ENCODE measurements at places on chromosomes 4 and X. TPM values are rescaled to one million over a fixed set of nuclear protein-coding genes. Genes with fewer than 3 reads are reported as not detected.

Gene CXCL1
- total RNA-seq, result 0.13 TPM

Gene GAGE12J
- not detected for total RNA-seq

Gene TEX13B
- not detected for total RNA-seq

Gene ATP11C
- 12.2 TPM for total RNA-seq

Gene PPP1R3F
- total RNA-seq, result 5.5 TPM

Gene MGAT4D
- total RNA-seq, result not detected

Gene RIPPLY1
- 0.53 TPM for total RNA-seq

Gene GAR1
- total RNA-seq, result 3.9 TPM

Gene FOXP3
- 0.04 TPM for total RNA-seq

Gene TFE3
- 10.8 TPM for total RNA-seq

Gene APLN
- 5.7 TPM for total RNA-seq

Gene NAP1L2
- 1.3 TPM for total RNA-seq

Gene SPON2
- 54.3 TPM for total RNA-seq

Gene FAM184B
- total RNA-seq, result 5.1 TPM

Gene DAPP1
- total RNA-seq, result 1.9 TPM

Gene BRCC3
- 9.4 TPM for total RNA-seq

Gene DCX
- total RNA-seq, result 9.4 TPM

Gene RPA4
- 0.93 TPM for total RNA-seq

Gene H2BW1
- total RNA-seq, result not detected

Gene AFF2
- 6.1 TPM for total RNA-seq

Gene VCX3A
- not detected for total RNA-seq

Gene PWWP3B
- 28.0 TPM for total RNA-seq

Gene FAM236B
- total RNA-seq, result not detected

Gene PLXNA3
- total RNA-seq, result 7.4 TPM

Gene MAML3
- 3.0 TPM for total RNA-seq

Gene XIAP
- total RNA-seq, result 50.8 TPM

Gene SRPX
- 47.4 TPM for total RNA-seq

Gene RBM46
- 0.09 TPM for total RNA-seq

Gene CLDN34
- not detected for total RNA-seq

Gene MTM1
- total RNA-seq, result 5.5 TPM

Gene ASB5
- 94.7 TPM for total RNA-seq

Gene NDP
- 1.3 TPM for total RNA-seq

Gene COL25A1
- 9.7 TPM for total RNA-seq

Measured in muscle of leg (tissue), 16 donors.